Hematopoietic multipotent progenitor cell treated with erythropoietin and hydrocortisone succinate and interleukin-3 and kit ligand, for 4 days (in vitro differentiated cells): ENCODE measurements at places on chromosomes 1 and 21.

- DNase-seq = peak; percentile 13
Observed at GRCh38 chr1:186218654-186219352, 156.2 kb downstream of the TPR start.

GRCh38 chr1:102776071-102776470 is 332.3 kb downstream of the COL11A1 start:
- DNase-seq = no peak

GRCh38 chr1:6743189-6744101 is 41.8 kb upstream of the CAMTA1 start:
- peak; percentile 89 for DNase-seq

- DNase-seq = no peak
Observed at GRCh38 chr1:85371021-85371420, 93.9 kb downstream of the DDAH1 start.

GRCh38 chr1:116904791-116905320 is 4.9 kb upstream of the PTGFRN start:
- no peak for DNase-seq

DNA sequence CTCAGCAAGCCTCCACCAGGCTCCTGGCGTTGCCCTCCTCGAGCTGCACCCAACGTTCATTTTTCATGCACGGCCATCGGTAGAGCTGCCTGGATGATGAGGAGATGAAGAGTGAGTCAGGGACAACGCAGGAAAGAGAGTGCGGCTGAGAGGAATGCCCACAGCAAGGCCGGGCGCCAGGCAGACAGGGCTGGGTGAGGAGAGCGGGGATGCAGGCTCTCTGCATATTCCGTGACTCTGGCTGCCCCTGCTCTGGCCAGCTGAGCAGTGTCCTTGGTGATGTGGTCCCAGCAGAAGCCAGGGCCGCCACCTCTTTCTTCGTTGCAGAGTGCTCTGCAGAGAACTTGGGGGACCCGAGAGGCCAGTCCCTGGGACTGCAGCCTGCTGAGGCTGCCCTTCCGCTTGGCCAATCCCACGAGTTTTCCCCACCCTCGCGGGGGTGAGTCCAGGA is 10.8 kb downstream of the UMODL1 start:
- no peak for DNase-seq

GRCh38 chr1:176897350-176898236 is 266.9 kb downstream of the ASTN1 start:
- peak; percentile 82 for DNase-seq

GRCh38 chr1:98940069-98940721 is 64.5 kb downstream of the PLPPR5 start:
- DNase-seq = no peak

DNA sequence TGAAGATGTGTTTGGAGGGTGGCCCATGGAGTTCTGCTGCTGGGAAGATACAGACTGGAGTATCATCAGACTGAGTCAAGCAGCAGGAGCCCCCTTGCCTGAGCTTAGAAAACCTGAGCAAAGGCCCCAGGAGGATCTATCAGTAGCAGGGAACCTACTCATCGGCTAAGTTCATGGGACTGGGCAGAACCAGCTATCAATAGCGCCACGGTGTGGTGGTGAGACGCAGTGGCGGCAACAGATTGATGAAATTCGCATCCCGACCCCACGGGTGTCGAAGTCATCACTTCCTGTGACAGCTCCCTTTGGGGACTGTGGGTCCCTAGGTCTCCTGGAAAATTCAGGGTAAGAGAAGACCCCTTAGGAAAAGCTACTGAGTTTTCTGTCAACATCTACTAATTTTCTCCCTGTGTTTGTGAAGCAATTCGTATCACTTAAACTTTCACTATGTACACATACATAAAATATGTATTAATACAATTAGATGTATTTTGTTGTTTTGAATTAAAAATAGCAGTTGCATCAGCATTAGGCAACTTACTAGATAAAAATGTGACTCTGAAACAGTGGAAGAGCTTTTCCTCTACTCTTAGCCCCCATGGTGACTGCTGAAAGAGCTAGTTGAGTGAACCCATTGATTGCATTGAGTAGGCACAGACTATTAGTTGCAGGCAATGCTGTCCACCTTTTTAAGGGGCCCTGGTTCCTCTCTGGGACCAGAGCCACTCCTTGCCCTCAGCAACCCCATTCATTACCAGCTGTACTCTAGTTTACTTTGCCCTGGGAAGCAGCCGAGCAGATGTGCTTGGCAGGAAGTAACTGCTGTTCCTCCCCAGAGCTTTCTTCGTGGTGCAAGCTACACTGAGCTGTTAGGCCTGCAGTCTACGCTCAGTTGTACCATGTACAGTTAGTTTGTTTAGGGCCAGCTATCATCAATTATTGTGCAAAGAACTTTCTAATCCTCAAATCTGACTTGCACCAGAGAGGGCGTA is 7.3 kb upstream of the CACNA1S start:
- peak; percentile 71 for DNase-seq

DNA sequence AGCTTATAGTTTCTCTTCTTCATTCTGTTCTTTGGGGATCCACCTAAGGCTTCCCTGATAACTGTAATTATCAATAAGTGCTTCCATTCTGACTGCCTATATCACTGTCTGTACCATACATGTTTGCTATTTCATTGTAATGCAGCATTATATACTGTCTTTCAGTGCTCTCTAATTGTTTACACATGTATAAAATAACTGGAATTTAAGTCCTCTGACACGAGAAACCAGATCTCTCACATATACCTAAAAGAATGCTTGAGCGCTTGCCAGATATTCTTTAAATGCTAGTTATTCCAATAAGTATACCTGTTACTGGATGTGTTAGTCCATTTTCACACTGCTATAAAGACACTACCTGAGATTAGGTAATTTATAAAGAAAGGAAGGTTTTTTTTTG is 34.7 kb downstream of the CELF3 start:
- no peak for DNase-seq

DNA sequence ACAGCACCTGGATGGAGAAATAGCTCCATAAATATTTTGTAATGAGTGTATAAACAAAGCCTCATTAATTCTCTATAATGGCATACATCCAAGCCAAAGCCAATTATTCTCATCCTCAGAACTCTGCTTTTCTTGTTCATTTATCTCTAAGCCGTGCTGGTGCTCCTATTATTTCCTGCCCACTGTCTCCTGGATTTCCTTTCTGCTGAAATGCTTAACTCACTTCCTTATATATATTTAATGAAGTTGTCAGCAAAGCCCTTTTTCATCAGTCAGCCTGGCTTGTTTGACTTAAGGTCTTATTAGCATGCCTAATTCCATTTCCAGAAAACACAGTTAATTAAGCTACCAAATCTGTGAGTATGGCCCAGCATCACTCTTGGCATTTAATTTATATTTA is 93.4 kb downstream of the SLC25A24 start:
- DNase-seq = no peak

DNA sequence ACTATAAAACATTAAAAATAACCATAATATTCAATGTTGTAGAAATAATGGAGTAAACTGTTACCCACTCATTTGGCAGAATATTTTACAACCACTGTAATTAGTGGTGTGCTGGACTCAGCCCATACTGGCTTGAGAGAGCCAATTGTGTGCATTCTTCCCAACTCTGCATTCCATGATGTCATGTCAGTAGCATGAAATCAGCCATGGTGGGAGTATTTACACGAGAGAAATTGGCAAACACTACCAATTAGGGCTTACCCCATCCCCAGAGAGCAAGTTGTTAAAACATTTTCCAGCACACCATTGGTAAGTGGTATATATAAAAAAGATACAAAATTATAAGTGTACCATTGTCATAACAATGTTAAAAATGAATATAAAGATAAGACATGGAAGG is 19.1 kb upstream of the QSOX1 start:
- DNase-seq = no peak
